ENCODE measurements at places on chromosomes 7 and 10.

DNA sequence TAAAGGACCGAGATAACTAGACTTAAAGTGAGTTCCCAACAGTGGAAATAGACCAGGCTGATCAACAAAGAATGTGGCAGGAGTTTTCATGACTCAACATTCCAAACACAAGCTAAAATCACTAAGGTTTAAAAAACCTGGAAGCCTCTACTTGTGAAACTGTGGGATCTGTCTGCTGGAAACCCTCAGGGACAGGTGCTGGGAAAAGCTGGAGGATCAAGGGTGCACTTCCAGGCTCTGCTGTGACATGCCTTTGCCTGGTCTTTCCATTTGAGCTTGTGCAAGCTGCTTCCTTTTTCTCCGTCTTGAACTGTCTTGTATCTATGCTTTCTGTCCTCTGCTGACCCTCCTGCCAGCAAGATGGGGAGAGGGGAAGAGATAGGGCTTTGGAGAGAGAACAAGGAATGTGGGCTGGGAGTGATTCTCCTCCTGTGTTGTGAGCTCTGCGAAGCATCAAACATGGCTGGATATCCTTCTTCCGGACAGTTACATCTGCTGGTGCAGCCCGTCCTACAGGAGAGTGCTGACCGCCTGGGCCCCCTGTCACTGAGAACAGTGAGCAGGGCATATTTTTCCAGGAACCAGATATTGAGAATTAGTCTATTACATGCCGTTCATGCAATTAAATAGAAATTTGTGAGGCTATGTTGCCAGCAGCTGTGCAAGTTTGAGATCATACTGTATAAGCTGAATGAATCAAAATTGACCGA is 25.5 kb downstream of the ARHGAP22 start:
- no peak for DNase-seq

DNA sequence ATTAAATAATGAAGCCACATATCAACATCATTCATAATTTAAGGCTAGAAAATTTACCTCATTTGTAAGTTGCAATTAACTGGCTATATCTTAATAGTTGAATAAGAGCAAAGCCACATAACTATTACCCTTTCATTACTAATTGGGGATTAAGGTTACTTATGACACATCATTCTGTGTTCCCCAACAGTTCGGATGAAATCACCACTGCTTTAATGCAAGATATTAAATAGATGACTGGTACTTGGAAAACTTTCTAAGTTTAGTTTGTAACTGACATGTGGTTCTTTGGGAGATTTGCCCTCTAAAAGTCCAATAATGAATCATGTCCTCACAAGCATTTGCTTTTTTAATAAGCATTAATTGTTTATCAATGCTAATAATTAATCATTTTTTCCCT is 109.1 kb downstream of the MTERF1 start:
- DNase-seq = no peak

GRCh38 chr10:119080521-119081259 is at the start of gene EIF3A:
EIF3A (minus strand) TSS chr10:119080817; CDS start chr10:119080676, 141 bp downstream.
- peak; percentile 88 for DNase-seq

- no peak for DNase-seq
These were observed 93.4 kb downstream of the RTKN2 start for GRCh38 chr10:62175251-62175650.

- no peak for DNase-seq
These were observed 44.7 kb downstream of the ELFN1 start for GRCh38 chr7:1714583-1715330.

DNA sequence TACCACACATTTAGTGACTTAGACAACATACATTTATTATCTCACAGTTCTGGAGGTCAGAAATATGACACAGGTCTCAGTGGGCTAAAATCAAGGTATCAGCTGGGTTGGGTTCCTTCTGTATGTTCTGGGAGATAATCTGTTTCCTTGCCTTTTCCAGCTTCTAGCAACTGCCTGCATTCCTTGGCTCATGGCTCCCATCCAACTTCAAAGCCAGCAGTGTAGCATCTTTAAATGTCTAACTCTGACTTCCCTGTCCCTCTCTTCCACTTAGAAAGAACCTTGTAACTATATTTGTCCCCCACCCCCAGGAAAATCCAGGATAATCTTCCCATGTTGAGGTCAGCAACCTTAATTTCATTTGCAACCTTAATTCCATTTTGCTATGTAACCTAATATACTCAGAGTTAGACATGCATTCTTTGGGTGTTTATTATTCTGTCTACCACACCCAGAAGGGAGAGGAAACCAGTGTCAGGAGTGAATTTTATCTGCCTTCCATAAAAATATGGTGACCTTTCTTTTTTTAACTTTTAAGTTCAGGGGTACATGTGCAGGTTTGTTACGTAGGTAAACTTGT is 57.3 kb upstream of the SMIM30 start:
- no peak for DNase-seq

DNA sequence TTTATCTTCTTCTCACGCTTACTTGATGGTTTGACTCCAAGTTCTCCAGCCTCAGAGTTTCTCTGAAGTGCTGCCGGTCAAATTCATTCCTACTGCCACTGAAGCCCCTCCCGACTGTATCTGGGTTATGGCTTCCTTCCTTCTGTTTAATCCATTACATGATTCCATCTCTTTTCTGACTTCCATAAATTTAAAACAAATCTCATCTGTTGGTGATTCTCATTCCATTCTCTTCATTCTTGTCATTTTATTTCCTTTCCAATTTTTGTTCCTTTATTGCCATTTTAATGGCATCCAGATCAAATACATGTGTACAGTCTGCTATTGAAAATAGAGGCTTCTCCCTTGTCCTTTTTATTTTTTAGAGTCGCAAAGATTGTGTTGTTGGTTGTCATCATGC is 25.4 kb upstream of the HIBADH start:
- no peak for DNase-seq

DNA sequence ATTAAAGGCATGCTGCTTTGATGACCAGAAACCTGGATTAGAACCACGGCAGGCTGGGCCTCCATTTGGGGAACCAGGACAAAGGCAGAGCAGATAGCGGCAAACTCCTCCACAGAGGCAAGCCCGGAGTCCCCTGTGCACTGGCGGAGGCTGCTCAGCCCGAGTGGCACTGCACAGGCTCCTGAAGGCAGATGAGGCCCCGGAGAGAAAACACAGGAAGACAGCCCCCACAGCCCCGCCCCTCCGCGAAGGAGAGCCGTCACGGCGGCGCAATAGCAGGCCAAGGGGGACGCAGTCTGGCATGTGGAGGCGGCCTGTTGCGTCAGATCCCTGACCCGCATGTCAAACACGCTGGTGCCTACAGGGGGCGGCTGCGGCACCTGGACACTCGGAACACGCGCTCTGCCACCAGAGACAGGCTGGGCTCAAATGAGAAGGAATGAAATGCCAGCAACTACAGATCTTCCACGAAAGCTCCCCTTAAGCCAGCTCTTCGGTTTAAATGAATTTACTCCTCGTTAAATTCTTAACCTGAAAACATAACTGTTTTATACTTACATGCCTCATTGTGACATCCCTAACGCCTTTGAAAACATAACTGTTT is 128.5 kb downstream of the MAD1L1 start:
- DNase-seq = peak; percentile 41

GRCh38 chr7:110105307-110105706 is 985.6 kb upstream of the LRRN3 start:
- DNase-seq = no peak

- DNase-seq = no peak
These were observed 76.3 kb upstream of the CAMK2B start for GRCh38 chr7:44401692-44402091.

GRCh38 chr10:3395458-3395861 is 222.9 kb upstream of the PITRM1 start:
- DNase-seq = no peak

Measured in T-helper 9 cell (primary cell).